ENCODE measurements at places on chromosomes 11 and 22.

DNA sequence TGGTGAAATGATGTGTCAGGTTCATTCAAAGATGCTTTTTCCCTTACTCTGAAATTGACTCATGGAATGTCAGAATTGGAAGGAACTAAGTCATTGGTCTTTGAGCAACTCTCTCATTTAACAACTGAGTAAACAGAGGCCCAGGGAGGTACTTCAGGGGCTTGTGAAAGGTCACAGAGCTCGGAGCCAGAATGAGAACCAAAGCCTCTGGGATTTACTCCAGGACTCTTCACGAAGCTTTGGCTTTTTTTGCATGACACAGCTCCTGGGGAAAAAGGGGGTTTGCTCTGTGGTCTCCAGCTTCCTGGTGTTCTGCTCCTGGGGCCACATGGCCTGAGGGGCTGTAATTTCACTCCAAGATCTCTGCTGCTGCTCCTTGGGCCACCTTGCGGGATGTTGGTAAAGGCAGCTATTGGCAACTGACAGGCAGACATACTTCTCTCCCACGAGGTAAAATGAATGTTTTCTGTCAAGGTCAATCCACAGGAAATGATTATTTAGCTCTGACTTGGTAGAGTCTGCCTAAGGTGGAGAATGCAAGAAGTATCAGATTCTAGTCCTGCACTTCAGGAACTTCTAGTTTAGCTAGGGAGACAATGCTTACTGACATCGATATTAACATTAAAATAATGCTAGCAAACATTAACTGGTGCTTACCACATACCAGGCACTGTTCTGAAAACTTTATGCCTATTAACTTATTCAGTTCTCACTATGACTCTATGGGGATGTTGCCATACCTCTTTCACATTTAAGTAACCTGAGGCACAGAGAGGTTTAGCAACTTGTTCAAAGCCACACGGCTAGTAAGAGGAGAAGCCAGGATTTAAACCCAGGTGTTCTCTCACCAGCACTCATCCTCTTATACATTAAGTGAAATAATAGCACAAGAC, 16.1 kb downstream of the PKNOX2 start:
- no peak for DNase-seq

GRCh38 chr22:22773979-22774604, 113.5 kb upstream of the IGLL5 start:
- peak; percentile 47 for DNase-seq

- DNase-seq, result peak; percentile 81
Measured at GRCh38 chr11:46389450-46390330, 1.9 kb downstream of the CHRM4 start.

- DNase-seq, result no peak
Measured at GRCh38 chr22:35548722-35549112, 8.1 kb downstream of the RASD2 start.

- no peak for DNase-seq
Measured at GRCh38 chr22:49417833-49418232, 409.8 kb downstream of the BRD1 start.

DNA sequence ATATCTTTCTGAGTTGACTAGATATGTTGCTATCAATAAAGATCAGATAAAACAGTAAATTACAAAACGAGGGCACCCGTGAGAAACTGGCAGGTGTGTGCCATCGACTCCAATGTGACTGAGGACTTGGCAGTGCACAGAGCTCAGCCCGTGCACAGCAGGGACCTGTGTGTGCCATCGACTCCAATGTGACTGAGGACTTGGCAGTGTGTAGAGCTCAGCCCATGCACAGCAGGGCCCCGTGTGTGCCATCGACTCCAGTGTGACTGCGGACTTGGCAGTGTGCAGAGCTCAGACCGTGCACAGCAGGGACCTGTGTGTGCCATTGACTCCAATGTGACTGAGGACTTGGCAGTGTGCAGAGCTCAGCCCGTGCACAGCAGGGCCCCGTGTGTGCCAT, 347.2 kb upstream of the B3GAT1 start:
- DNase-seq, result no peak

- DNase-seq, result no peak
Measured at GRCh38 chr22:27975381-27976013, 56.4 kb upstream of the PITPNB start.

DNA sequence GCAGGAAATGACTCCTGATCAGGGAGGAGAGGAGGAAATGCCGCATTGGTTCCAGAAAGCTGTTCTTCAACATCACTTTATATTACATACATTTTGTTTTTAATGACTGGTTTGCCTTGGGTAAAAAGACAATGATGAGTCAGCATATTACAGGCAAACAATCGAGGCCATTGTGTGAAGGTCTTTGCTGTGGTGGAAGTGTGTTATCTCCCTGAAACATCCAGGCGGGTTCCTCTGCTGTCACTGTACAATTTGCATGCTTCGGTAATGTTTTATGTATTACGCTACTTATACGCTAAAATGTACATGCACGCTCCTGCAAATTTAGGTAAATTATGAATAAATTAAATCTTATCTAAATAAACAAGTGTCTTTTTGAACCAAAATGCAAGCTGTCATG, 161.1 kb downstream of the KIRREL3 start:
- DNase-seq, result no peak

DNA sequence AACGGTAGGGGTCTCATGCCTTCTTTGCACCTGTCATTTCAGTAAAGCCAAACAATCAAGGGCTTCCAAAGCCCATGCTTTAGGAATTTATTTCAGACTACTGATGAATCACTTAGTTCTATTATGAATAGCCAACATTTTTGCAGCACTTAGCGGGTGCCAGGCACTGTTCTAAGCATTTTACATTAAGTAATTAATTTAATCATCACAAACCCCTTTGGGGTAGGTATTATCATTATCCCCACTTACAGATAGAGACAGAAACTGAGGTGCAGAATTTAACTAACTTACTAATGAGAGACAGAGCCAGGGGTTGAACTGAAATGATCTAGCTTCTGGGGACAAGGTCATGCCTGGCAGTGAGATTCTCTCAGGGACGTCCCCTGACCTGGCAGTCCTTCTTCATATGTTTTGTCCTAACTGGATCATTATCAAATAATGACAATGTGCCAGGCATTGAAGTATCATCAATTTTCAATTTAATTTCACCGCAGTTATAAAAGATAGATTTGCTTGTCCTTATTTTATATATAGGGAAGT, 31.7 kb upstream of the NAV2 start:
- no peak for DNase-seq

- DNase-seq, result no peak
Measured at GRCh38 chr11:61593151-61593550, 12.3 kb upstream of the SYT7 start.

DNA sequence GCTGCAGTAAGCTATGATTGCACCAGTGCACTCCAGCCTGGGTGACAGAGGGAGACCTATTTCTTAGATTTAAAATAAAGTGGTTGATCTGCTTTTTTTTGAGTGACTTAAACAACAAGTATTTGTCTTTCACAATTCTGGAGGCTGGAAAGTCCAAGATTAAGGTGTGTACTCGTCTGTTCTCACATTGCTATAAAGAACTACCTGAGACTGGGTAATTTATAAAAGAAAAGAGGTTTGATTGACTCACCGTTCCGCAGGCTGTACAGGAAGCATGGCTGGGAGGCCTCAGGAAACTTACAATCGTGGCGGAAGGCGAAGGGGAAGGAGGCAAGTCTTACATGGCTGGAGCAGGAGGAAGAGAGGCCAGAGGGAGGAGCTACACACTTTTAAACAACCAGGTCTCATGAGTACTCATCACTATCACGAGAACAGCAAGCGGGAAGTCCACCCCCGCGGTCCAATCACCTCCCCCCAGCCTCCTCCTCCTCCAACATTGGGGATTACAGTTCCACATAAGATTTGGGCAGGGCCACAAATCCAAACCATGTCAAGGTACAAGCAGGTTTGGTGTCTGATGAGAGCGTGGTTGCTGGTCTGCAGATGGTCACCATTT, 19.7 kb upstream of the OSBPL5 start:
- no peak for DNase-seq

DNA sequence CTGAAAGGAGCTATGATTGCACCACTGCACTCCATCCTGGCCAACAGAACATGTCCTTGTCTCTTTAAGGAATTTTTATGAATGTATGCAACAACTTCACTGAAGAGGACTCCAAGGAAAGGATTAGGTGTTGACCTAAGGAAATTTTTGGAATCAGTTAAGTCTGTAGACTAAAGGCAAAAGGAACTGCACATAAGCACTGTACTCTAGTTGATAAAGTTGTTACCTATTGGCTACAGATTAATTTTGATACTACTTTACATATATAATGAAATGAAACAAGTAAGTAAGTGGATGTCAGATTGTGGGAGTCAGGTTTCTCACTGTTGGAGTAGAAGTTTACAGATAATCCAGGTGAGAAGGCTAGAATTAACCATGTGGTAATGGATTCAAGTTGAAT, 36.5 kb downstream of the TUG1 start:
- DNase-seq, result no peak

GRCh38 chr11:94142308-94143281, 14.0 kb downstream of the PANX1 start:
- DNase-seq, result no peak

GRCh38 chr22:17753401-17753989, 20.8 kb downstream of the BID start:
- DNase-seq, result no peak

GRCh38 chr11:126893796-126894195, 106.8 kb downstream of the KIRREL3 start:
- DNase-seq, result no peak

DNA sequence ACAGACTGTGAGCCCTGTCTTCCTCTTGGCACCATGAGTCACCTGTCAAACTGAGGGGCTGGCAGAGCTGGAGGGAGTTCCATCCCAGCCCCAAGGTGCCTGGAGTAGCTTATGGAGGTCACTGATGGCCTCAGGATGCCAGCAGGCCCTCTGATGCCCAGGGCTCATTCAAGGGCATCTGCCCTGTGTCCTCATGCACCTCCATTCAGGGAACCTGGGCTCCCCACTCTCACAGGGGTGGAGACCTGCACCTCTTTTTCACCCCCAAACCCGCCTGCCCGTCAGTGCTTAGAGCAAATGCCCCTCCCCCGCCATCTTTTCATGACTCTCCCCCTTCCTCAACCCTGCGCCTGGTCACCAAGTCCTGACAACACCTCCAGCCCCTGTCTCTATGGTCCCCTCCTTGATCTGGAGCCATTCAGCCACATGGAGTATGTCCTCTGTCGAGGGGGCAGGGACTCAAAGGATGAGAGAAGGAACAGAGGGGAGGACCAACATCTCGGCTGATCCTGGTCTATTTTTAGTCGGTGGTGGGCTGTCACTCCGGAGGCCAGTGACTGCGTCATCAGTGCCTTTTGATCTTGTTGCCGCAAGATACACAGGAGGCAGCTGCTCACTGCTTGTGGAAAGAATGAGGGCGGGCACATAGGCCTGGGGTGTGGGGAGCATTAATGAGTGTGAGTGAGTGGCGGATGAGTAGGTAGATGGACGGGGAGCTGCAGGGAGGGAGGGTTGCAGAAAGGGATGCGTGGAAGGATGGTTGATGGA, 72.2 kb downstream of the CDKN1C start:
- no peak for DNase-seq

DNA sequence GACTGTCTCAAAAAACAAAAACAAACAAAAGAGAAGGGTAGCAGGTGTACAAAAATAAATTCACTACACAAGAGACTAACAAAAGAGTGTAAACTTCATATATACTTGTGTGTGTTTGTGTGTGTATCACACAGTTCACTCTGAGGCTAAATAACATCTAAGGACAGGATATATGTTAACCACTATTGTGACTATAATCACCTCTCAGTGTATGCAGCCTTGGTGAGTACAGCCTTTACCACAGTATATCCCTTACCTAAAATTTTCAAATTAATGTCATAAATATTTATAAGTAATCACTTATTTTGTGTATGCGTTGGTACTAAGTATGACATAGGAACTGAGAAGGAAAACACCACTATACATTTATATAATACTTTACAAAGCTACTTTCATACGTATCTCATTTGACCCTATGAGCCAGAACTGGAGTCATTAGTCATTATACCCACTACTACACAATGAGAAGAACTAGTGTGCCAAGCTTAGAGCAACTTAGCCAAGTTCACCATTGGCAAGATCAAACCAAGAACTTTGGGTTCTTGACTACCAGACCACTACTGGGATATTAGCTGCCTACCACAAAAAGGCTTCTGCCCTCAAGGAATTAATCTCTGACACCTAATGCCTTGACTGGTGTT, 116.7 kb downstream of the SGSM3 start:
- DNase-seq, result no peak

DNA sequence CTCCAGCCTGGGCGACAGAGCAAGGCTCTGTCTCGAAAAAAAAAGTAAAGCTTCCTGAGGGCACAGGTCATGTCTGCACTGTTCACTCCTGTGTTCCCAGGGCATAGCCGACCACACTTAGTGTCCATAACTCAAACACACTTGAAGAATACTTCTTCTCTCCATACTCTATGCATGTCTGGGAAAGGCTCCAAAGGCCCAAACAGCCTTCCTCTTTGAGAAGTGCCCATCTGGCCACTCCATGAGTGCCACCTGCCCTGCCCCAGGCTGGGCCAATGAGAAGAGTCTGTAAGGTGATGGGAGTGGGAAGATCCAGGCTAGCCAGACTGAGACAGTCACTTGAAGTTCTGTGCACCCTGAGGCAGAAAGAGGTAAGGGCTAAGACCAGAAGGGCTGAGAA, 24.7 kb downstream of the DGCR2 start:
- DNase-seq, result no peak

DNA sequence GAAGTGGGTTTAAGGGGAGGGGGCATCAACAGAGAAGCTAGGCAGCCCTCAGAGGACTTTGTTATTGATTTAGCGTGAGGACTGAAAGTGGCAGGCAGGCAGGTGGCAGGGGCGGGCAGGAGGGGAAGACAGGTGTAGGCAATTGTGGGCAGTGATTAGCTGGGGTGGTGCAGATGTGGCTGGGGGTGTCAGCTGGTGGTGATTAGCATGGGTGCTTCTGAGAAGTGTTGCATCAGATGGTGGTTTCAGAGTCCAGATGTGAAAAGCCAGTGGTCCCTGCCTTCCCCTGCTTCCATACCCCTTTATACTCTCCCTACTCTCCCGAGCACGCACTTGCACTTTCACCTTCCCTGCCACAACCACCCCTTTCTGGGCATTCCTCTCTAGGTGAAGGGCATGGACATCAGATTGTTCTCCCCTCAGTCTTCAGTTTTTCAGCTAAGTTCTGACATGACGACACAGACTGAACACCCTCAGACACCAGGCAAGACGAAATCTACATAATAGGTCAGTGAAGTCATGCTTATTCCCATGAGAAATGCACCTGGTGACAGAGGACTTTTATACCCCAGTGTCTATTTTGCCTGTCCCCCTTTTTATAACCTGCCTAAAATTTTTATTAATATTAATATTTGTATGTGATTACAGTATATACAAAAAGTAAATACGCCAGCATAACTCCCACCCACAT, 435.7 kb upstream of the CADM1 start:
- DNase-seq, result no peak

Data from germinal center (tissue), 1 donor.